Thoracic aorta (tissue), 2 donors: ENCODE measurements at places on chromosomes 4 and X.
A peak's percentile ranks its signal among the peaks of the same experiment; 100 is the strongest.

GRCh38 chr4:25938787-25939186, 24.8 kb downstream of the SMIM20 start:
- no peak overlapping the region for H3K27ac ChIP-seq
- H3K4me1 ChIP-seq = no peaks in the 10 kb centered on the region
- no peak for DNase-seq
- H3K36me3 ChIP-seq = no peaks in the 10 kb centered on the region

- no peak for DNase-seq
- no peaks in the 10 kb centered on the region for H3K27me3 ChIP-seq
- H3K36me3 ChIP-seq = no peaks in the 10 kb centered on the region
These were observed 90.8 kb upstream of the NPFFR2 start for GRCh38 chr4:71941001-71941400.

GRCh38 chr4:3707423-3708102, 58.6 kb upstream of the ADRA2C start:
- peak overlapping the region; percentile 52 for H3K4me3 ChIP-seq
- no peak for DNase-seq
- no peaks in the 10 kb centered on the region for H3K36me3 ChIP-seq

GRCh38 chr4:17072483-17072882, 174.0 kb upstream of the LDB2 start:
- H3K27me3 ChIP-seq = no peaks in the 10 kb centered on the region
- H3K4me1 ChIP-seq = peaks cover 7% of the 10 kb centered on the region
- no peak for DNase-seq
- no peak overlapping the region for H3K4me3 ChIP-seq
- no peak overlapping the region for H3K27ac ChIP-seq
- no peaks in the 10 kb centered on the region for H3K36me3 ChIP-seq

GRCh38 chrX:49071877-49072711, 1.7 kb downstream of the PRAF2 start:
- H3K4me3 ChIP-seq = peak overlapping the region; percentile 84
- no peaks in the 10 kb centered on the region for H3K4me1 ChIP-seq
- no peaks in the 10 kb centered on the region for H3K27me3 ChIP-seq
- H3K36me3 ChIP-seq = no peaks in the 10 kb centered on the region

DNA sequence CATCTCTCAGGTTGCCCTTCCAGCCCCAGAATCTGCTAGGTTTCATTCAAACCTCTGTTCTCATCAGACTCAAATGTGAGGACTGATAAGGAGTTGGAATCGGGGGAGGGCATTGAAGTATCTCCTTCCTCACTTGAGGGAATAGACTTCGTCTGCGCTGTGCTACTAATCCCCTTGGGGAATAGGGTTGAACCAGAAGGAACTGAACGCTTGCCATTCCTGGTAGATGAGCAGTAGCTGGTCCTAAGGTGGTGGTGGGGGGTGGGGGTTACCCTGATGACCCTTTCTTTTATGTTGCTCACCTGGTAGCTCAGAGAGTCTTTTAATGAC, 692 bp upstream of the SLC9A7 start:
- peak overlapping the region; percentile 71 for H3K4me3 ChIP-seq
- no peak overlapping the region for H3K27ac ChIP-seq
- H3K4me1 ChIP-seq = no peaks in the 10 kb centered on the region
- DNase-seq = no peak
- no peaks in the 10 kb centered on the region for H3K27me3 ChIP-seq

DNA sequence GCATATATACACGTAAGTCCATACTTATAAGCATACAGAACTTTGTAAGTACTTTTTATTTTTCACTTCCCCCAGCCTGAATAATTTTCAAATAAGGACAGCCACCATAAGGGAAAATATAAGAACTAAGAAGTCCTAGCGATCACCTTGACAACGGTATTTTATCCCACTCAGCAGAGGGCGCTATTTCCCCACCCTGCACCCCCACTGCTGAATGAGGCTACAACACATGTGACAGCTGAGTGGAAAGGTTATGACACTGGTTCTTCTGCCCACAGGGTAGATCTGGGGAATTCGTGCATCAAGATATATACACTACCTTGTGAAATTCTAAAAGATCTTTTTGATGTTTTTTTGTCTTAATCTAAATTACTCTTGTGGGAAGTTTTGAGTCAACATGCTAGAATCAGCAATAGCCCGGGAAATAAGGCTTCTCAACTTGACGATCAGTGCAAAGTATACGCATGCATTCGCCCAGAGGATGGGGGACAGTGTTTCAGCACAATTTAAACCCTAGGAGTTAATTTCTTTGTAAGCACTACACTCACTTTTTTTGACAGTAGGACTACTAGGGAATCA, 151.5 kb downstream of the CORIN start:
- no peak overlapping the region for H3K27ac ChIP-seq
- no peaks in the 10 kb centered on the region for H3K36me3 ChIP-seq
- H3K27me3 ChIP-seq = no peaks in the 10 kb centered on the region
- DNase-seq = no peak
- H3K4me1 ChIP-seq = no peaks in the 10 kb centered on the region

DNA sequence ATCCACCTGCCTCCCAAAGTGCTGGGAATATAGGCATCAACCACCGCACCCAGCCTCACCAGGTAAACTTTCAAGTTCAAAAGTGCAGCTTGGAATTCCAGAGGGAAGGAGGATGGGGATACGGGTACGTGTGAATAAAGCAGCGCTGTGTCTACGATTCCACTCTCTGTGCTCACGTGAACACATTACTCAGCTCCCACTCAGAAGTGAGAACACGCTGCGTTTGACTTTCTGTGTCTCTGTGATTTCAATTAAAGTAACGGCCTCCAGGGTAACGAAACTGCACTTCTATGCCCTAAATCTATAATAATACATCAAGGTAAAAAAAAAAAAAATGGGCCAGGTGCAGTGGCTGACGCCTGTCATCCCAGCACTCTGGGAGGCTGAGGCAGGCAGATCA, 8.4 kb upstream of the ASMT start:
- no peak for DNase-seq
- H3K4me3 ChIP-seq = no peak overlapping the region
- H3K4me1 ChIP-seq = no peaks in the 10 kb centered on the region
- no peak overlapping the region for H3K27ac ChIP-seq

GRCh38 chrX:68684291-68684918, 36.9 kb downstream of the STARD8 start:
- H3K27ac ChIP-seq = no peak overlapping the region
- no peaks in the 10 kb centered on the region for H3K4me1 ChIP-seq
- H3K27me3 ChIP-seq = no peaks in the 10 kb centered on the region
- DNase-seq = no peak

DNA sequence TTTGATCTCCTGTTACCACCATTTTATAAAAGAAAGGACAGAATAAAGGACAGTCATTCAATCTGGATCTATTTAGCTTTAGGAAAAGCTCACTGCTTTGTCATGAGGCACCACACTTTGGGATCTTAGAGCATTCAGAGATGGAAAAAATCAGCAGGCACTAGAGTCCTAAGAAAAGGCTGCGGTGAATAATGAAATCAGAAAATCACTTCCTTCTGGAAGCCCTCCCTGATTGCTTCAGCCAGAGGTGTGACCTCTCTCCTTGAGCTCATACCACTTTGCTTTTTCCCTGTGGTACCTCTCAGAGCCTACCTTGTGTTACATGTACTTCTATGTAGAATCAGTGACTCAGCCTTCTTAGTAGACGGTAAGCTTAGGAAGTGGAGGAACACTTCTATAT, 8.7 kb upstream of the TRPC5OS start:
- H3K27me3 ChIP-seq = no peaks in the 10 kb centered on the region
- H3K27ac ChIP-seq = no peak overlapping the region
- H3K4me1 ChIP-seq = no peaks in the 10 kb centered on the region
- no peak for DNase-seq

- H3K36me3 ChIP-seq = no peaks in the 10 kb centered on the region
- no peaks in the 10 kb centered on the region for H3K27me3 ChIP-seq
- H3K4me1 ChIP-seq = no peaks in the 10 kb centered on the region
- no peak overlapping the region for H3K27ac ChIP-seq
These were observed 23.2 kb upstream of the GAB1 start for GRCh38 chr4:143313521-143313920.

- H3K36me3 ChIP-seq = peaks cover 12% of the 10 kb centered on the region
- H3K4me1 ChIP-seq = peaks cover 6% of the 10 kb centered on the region
- no peak for DNase-seq
- H3K27me3 ChIP-seq = no peaks in the 10 kb centered on the region
- H3K27ac ChIP-seq = no peak overlapping the region
These were observed 8.1 kb downstream of the MORF4L2 start for GRCh38 chrX:103678199-103678993.
